ENCODE measurements at places on chromosomes 6 and 20.

DNA sequence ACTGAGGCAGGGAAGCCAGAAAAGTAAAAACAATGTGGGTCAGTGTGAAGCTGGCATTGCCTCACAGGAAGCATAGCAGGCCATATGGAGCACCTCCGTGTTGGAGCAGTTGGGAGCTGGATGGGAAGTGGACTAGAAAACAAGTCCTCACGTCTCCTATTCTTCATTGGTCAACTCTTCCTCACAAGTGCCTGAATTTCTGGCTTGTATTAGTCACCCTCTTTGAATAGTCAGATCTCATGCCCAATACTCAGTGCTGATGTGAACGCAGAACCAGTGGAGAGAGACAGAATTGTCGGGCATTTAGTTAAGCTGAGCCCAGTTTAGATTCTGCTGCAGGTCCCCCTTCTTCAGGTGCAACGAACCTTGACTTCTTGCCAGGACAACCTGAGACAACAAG, 22.3 kb upstream of the RSPO3 start:
- no peak for DNase-seq

- no peak for DNase-seq
These were observed 23.5 kb downstream of the FBXO5 start for GRCh38 chr6:152959333-152959732.

DNA sequence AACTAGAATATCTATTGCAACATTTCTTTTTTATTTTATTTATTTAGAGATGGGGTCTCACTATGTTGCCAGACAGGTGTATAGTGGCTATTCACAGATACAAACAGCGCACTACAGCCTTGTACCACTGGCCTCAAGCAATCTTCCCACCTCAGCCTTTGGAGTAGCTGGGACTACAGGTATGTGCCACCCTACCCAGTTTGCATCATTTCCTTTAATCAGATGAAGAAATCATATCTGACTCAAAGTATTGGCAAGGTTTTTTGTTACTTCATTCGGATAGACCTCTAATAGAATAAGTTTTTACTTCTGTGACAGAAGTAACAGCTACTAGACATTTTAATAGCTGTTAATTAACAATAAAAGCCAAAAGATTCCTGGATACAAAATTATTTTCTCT, 153.9 kb downstream of the CDK19 start:
- no peak for DNase-seq

DNA sequence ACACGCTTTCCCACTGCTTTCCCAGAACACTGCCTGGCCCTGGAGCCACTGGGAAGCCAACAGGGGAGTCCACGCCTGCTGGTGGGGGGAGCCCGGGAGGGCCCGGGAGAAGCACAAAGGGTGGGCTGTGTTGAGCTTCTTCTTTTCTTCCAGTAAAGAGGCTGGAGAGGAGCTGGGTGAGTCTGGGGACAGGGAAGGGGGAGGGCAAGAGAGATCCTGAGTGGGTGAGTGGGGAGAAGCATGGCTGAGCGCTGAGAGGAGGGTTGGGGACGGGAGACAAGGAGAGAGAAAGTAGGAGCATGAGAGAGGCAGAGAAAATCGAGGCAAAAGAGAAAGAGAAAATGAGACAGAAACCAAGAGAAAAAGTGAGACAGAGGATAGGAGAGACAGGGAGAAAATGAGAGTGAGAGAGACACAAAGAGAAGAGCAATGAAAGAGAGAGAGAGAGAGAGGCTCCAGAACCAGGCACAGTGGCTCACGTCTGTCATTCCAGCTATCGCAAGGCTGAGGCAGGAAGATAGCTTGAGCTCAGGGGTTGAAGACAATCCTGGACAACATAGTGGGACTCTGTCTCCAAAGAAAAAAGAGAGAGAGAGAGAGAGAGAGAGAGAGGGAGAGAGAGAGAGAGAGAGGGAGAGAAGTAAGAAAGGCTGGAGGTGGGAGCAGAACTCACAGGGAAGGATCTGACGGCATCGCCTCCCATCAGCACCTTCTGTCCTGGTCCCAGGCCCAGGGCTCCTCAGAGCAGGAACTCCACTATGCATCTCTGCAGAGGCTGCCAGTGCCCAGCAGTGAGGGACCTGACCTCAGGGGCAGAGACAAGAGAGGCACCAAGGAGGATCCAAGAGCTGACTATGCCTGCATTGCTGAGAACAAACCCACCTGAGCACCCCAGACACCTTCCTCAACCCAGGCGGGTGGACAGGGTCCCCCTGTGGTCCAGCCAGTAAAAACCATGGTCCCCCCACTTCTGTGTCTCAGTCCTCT, 2.0 kb downstream of the LST1 start:
- DNase-seq = no peak

GRCh38 chr6:136795386-136795785, 3.1 kb upstream of the MAP3K5 start:
- DNase-seq = no peak

DNA sequence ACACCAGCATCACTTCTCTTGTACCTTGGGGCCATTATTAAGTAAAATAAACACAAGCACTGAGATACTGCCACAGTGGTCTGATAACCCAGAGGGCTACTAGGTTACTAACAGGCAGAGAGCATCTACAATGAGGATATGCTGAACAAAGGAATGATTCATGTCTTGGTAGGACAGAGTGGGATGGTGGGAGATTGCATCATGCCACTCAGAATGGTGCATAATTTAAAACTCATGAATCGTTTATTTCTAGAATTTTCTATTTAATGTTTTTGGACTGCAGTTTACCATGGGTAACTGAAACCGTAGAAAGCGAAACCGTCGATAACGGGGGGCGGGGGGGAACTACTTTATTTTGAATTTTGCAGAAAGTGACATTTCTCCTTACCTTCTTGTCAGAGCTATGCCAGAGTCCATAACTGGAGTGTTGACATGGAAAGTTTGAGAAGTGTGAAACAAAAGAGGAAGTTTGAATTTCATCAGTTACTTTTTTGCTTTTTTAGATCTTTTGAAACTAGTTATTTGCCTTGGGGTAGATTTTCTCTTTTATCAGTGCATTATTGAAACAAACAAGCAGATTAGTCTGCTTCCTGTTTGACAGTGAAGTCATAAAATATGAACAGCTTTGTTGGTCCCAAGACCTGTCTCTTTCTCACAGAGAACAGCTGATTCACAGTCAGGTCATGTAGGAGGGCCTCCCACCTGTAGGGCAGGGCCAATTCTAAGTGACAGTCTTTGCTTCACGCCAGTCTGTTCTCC, 124.9 kb downstream of the KLHL32 start:
- DNase-seq = no peak

GRCh38 chr20:35629427-35630145, 14.0 kb downstream of the SPAG4 start:
- no peak for DNase-seq

DNA sequence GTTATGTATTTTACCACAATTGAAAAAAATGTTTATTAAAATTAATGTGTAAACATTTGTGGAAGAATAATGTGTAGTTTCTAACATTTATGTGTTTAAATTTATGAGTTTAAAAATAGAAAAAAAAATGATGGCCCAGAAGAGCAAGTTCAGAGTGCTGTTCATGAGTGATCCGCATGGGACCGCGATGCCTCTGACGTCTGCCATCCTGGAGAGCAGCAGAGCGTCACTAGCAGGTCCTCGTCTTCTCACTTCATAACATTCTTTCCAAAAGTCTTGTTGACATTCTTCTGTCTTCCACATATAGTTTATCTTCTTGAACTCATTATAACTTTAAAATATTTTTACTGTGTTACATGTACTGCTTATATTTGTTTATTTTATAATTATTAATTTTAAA, 15.5 kb downstream of the BTNL2 start:
- no peak for DNase-seq

DNA sequence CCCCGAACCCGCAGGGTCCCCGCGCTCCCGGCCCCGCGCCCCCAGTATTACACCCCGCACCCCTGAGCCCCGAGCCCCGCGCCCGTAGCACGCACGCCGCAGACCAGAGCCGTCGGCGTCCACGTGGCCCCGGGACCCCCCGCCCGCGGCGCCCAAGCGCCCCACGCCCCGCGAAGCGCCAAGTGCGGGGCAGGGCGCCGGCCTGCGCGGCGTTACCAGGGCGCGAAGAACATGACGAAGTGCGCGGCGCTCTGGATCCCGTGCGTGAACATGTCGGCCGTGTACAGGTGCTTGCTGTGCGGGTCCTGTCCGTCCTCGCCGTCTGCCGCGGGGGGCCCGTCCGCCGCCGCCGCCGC, 312 bp downstream of the TXNDC5 start:
- DNase-seq = no peak

DNA sequence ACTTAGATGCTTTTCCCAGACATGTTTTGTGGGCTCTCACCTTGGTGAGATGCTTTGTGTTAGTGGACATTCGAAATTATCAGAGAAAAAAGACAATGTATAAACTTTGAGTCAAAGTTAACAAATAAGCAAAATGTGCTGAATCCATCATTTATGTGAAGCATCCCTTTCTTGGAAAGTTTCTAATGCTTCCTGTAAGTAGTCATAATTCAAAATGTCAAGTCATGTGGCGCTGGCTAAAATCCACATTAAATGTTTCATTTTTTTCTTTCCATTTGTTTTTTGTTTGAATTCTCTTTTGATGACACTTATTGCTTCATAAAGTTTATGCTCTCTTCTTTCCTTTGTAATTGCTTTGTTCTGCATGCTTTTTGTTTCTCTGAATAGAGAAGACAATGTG, 107.2 kb upstream of the CENPW start:
- no peak for DNase-seq

DNA sequence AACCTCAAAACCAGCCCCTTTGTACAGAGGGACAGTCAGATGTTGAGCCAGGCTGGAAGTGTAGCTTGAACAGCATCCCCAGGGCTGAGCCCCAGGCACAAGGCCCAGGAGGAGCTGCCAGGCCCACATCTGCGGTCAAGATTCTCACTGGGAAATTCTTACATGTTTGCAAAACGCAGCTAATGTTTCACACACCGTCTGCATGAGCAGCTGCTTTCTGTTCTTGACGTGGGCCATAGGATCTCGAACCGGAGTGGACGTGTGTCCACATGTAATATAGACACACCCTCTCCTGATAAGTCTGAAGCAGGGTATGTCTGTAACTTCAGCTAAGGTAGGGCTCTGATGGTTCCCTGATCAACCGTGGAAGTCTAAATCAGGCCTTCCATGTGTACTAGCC, 41.3 kb upstream of the TRAF3IP2 start:
- no peak for DNase-seq

DNA sequence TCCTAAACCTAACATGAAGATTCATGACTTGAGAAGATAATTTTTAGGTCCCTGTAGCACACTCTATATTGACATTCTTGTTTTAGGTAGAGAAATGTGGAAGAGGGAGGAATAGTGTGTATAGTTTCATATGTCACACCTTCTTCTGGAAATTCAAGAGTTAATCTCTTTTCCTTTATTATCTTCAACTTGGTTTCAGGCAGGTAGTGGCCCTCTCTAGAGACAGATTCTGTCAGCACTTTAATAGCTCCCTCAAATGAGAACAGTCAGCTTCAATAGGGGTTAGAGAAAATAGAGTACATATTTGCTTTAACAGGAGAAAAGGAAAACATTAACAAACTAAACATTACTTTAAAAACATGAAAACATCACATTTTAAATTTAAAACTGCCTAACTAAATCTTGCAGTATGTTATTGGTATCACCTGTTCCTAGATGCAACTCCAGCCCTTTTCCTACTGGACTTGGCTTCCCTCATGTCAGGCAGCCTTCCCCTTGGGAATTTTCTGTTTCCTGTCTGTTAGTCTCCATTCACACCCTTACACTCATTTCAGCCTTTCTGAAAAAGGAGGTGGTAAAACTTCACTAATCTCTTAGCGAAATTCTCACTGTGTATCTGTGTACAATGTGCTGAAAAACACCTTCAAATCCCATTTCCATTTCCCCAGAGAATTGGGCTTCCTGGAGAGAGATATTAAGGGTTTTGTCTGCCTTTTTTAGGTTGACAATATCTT, 192.3 kb upstream of the RNF217 start:
- DNase-seq = peak; percentile 18

GRCh38 chr20:32539817-32540675, 45.1 kb downstream of the NOL4L start:
- DNase-seq = no peak

- no peak for DNase-seq
These were observed 41.9 kb upstream of the MOXD1 start for GRCh38 chr6:132443206-132443605.

DNA sequence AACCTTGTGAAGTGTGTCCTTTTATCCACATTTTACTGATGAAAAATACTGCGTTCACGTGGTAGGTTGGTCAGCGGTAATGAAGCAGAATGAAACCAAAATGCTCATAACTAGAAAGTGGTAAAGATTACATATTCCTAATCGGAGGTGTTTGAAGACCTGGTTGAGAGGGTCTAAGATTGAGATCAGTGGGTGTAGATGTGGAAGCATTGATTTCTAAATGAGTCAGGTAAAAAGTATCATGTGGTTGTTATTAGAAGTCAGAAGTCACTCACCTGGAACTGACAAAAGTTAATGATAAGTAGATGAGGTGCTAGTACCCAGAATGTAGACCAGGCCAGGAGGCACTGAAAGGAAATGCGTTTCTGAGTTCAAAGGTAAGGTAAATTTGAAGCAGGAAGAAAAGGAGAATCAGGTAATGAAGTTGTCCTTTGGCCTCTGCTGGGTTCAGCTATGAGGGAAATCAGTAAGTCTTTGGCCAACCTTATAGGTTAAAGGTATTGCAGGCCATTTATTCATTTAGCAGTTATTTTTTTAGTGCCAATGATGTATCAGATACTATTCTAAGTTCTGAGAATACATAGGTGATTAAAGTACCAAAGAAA, 31.2 kb downstream of the FAM83B start:
- DNase-seq = no peak

- no peak for DNase-seq
These were observed 34.0 kb downstream of the PRR18 start for GRCh38 chr6:166274163-166274562.

GRCh38 chr6:43399932-43400487, 27.3 kb upstream of the ABCC10 start:
- no peak for DNase-seq

- DNase-seq = no peak
These were observed 123.9 kb downstream of the CD83 start for GRCh38 chr6:14241255-14242070.

DNA sequence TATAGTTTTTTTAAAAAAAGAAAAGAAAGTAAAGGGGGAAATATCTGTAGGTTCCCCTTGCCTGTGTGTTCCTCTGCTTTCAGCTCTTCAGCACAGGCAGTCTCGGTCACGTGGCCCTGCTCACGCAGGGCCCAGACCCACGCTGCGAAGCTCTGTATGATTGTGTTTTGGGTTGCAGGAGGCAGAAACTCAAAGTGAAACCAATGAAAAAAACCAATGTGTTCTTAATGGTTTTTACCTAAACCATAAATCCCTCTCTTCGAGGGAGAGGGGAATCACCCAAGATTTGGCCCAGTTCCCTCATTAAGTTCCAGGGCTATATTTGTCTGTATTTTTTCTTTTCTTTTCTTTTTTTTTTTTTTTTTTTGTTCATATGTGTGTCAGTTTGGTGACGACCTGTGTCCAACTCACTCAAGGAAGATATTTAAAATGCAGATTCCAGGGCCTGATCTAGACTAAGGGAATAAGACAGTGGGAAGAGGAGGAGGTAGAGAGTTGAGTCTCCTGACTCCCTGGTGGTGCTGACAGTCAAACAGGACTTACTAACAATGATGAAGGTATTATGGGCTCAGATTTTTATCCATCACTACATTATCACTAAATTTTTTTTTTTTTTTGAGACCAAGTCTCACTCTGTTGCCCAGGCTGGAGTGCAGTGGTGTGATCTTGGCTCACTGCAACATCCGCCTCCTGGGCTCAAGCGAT, 33.8 kb upstream of the RREB1 start:
- no peak for DNase-seq

GRCh38 chr20:40536808-40537207, 152.2 kb downstream of the MAFB start:
- DNase-seq = no peak
